ENCODE measurements at places on chromosomes 1 and 21.

- peaks cover 2% of the 10 kb centered on the region for H3K36me3 ChIP-seq
- H3K27me3 ChIP-seq = no peaks in the 10 kb centered on the region
- H3K27ac ChIP-seq = no peak overlapping the region
- DNase-seq = no peak
- no peak overlapping the region for H3K4me3 ChIP-seq
Measured at GRCh38 chr1:25217598-25218232, 14.6 kb downstream of the SYF2 start.

DNA sequence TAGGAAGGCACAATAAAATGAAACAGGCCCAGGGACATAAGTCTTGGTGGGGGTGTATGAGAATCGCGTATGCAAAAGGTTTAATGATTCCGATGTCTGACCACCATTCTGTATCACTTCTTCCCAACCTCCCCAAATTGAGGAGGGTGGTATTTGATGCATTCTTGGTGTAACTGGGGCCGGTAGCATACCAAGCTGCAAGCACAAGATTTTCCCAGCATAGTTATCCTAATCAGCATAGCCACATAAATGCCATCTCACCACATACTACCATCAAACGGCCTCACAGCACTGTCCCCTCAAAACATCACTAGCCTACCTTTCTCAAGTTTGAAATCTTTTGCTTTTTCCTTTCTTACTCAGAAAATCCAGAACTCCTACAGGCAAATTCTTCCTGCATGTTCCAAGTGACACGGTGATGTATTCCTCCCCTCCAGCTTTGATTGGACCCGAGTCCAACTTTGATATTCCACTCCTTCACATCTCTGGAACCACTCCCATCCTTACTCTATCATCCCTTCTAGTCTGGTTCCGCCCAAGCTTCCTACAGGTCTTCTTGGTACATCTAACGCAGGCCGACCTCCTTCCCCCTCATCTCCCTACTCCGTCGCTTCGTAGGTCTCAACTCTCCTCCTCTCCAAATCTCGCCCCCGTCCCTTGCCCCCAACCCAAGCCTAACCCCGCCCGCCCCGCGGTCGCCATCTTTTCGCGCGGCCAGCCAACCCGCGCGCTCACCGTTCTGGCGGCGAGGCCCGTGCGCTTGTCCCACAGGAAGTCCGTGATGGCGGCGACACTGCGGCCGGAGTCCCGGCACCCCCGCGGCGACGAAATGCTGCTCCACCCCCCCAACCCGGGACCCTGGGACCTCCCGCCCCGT is 600 bp downstream of the CLK2 start:
- H3K4me1 ChIP-seq = peaks cover 3% of the 10 kb centered on the region
- no peaks in the 10 kb centered on the region for H3K27me3 ChIP-seq
- peaks cover 28% of the 10 kb centered on the region for H3K36me3 ChIP-seq
- H3K27ac ChIP-seq = no peak overlapping the region

- no peak for DNase-seq
- no peaks in the 10 kb centered on the region for H3K36me3 ChIP-seq
- no peak overlapping the region for H3K27ac ChIP-seq
- H3K4me1 ChIP-seq = no peaks in the 10 kb centered on the region
- no peaks in the 10 kb centered on the region for H3K27me3 ChIP-seq
Measured at GRCh38 chr1:26820784-26821269, 5.7 kb upstream of the ZDHHC18 start.

DNA sequence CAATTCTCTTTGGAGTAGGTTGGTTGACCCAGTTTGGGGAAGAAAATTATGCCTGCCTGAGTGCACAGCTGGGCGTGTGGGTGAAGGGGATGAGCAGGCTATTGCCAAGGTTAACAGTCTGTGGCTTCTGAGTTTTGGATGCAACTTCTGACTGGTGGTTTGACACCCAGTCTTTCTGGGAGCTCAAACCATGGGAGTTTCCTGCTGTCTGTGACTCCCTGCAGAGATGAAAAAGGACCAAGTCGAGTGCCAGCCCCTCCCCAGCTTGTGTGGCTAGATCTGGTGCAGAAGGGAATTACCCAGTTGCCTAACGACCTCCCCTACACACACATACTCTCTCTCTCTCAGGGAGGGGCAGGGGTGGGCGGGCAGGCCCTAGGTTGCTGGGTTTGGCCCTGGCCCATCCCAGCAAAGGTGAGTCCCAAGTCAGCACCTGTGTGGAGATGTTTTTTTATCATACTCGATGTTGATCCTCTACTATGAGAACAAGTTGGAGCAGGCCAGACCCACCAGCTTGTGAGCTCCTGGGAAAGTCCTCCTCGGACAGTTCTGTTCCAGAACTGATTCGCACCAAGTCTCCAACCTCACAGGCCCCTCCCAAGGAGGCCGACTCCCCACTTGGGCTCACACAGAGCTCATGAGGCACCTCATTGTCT is 28.2 kb downstream of the PKP1 start:
- H3K4me1 ChIP-seq = peaks cover 2% of the 10 kb centered on the region
- no peak overlapping the region for H3K4me3 ChIP-seq
- H3K27ac ChIP-seq = no peak overlapping the region
- DNase-seq = no peak

DNA sequence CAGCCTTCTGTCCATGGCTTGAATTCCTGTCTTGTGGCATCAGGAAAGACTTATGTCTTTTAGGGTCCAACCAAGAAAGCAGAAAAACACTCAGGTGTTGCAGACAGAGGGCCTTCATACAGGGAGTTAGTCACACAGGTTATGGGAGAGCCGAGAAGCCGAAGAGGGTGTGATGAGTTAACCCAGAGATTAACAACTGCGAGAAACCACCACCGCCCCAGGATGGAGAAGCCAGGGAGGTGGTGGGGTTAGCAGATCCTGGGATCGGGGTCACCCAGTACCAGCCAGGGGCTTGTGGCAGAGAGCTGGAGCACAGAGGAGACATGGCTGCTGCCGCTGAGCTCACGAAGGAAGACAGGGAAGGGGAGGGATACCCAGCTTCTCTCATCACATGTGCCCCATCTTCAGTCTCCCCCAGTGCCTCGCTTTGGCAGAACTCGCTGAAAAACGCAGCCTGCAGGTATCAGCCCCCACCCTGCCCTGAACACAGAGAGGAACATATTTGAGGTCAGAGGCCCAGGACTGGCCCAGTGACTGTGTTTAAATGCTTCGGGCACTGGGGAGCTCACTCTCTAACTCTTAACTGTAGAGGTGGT is 58.7 kb downstream of the RUNX3 start:
- H3K27ac ChIP-seq = no peak overlapping the region
- H3K4me3 ChIP-seq = no peak overlapping the region
- no peaks in the 10 kb centered on the region for H3K36me3 ChIP-seq
- H3K27me3 ChIP-seq = no peaks in the 10 kb centered on the region
- no peaks in the 10 kb centered on the region for H3K4me1 ChIP-seq
- no peak for DNase-seq

GRCh38 chr1:110477041-110477440 is 26.1 kb downstream of the PROK1 start:
- no peak overlapping the region for H3K4me3 ChIP-seq
- H3K27me3 ChIP-seq = no peaks in the 10 kb centered on the region
- DNase-seq = no peak
- H3K27ac ChIP-seq = no peak overlapping the region
